HL-60 (cell line): ENCODE measurements at places on chromosomes 1 and 21.
A peak's percentile ranks its signal among the peaks of the same experiment; 100 is the strongest.

GRCh38 chr1:186175588-186175987 is 199.5 kb downstream of the TPR start:
- DNase-seq = no peak

GRCh38 chr1:153849487-153850185 is 73.1 kb downstream of the GATAD2B start:
- peak; percentile 51 for DNase-seq

DNA sequence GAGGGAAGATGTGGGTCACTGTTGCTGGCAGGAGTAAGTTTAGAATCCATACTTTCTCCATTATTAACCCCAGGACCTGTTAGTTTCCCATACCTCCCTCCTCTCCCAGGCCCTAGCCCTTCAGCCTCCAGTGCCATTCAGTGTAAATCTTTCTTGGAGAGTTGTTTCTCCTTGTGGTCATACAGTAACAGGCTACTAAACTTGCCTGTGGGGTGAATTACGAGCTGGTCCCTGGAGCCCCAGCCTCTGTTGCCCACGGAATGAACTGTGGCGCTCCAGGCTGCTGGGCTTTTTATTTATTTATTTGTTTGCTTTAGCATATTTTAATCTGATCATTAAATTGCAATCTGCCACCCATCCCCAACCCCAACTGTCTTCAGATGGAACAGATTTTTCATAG is 305.2 kb downstream of the PBX1 start:
- no peak for DNase-seq

DNA sequence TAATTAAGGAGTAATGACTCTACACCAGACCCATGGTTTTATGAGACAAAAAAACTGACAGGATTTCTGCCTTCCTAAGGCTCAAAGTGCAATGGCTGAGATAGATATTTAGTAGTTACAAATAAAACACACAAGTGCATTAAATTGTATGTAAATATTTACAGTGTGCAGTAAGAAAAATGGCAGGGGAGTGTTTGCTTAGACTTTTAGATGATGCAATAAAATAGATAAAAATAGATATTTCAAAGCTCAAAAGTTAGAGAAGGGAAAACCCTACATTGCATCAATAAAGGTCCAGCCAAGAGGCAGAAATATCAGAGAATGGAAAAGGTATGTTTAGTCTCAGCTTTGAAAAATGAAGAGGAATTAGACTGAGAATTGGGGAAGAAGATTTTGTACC is 226.3 kb upstream of the FGGY start:
- no peak for DNase-seq

GRCh38 chr1:155000411-155000725 is 2.2 kb upstream of the ZBTB7B start:
- DNase-seq = no peak

- DNase-seq = no peak
Observed at GRCh38 chr21:22223385-22223784, 1225.2 kb downstream of the NCAM2 start.

DNA sequence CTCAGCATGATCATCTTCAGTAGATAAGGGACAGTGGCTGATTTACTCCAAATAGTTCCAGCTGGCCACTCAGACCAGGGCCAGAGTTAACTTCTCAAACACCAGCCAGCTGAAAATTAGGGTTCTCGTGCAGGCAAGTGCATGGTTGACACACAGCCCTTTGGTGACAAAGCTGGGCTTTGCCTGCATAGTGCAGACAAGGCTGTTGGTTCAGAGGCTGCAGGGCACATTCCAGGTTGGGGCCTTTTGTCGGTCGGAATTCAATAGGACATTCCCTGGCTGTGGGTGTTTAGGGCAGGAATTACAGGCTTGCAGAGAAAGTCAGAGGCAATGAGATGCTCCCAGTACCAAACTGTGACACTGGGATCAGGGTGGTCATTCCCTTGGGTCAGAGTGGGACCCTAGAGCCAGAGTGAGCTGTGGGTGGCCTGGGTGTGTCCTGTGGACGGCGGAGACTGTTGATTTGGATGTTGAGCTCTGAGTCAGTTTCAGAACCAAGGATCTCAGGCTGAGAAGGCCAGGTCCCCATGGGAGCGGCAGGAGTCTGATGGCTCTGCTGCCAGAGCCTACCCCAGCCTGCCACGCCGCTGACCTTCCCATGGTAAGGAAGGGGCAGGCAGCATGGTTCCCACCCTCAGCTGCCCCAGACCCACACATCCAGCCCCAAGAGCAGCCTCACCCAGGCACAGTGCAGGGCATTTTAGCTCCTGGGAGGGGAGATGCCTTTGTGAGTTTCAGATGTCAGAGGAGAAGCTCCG is 56.2 kb downstream of the STUM start:
- DNase-seq = no peak

DNA sequence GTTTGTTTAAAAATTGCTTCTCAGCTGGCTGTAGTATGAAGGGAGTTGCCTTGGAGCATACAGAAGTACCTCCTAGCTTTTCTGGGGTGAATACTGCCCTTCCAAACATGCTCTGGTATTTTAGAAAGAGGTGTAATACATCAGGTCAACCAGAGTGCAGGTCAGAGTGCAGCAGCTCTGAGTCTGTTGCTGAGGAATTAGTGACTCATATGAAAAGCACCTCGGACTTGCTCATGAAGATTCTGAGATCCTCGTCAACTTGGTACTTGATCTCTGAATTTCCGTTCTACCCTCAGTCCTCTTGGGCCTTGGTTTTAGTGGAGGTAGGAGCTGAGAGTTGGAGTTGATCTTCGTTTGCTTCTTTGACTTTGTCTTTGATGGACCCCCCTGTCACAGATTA is 67.3 kb downstream of the NOS1AP start:
- no peak for DNase-seq

DNA sequence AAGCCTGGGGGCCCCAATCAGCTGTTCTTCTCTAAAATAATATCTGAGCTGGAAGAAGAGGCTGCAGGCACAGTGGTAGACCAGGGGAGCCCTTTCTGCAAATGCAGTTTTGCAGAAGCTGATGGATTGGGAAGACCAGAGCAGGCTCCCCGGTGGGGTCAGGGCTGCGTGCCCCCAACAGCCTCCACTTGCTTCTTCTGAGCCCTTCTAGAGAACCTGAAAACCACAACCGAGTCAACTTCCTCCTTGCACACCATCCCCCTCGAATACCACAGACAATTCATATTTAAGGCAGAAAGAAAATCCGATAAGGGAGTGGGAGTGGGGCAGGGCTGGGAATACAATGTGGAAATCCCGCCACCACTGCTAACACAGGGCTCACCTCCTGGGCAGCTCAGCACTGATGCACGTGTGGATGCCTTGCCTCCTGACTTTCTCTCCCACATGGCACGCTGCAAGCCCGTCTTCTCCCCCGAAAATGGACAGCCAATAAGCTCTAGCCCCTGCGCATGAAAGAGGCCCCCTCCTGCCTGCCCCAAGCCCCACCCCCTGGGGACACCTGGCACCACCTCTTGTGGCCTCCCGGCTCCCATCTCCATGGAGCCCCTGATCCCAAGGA is 25.4 kb upstream of the ALDH4A1 start:
- no peak for DNase-seq

GRCh38 chr21:42031241-42031640 is 21.1 kb upstream of the ZBTB21 start:
- no peak for DNase-seq

DNA sequence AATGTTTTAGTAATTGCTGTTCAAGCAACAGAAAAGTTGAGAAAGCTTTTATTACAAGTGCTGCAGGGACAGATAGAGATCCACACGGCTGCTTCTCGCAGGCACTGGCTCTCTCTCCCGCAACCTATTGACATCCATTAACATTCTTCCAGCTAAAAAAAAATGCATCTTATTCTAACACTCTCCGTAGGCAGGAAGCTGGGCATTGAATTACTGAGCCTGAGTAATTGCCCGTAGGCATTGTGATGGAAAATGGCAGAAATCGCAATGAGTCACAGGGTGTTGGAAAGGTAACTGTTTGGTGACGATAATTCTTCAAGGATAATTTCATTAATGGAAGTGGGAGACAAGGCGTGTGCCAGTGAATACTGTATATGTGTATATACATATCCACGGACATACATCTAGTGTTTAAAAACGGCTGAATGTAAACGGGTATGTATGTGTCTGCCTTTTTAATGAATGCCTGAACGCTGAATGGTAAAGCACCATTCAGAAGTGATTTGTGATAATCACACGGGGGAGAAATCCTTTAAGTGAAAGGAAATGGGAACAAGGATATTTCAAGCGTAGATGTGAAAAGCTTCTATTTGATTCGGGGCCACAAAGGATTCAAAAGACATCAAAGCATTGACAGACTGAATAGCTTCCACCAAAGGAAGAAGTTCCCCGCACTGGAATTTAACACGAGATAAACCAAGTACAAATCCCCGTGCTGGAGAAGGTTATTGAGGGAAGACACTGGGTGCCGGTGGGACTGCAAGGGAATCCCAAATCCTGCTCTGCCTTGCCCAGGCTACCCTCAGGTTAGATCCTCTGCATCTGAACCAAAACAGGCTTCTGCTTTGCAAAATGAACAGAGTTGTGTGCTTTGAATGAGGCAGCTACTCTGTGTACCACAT is 567.2 kb downstream of the NPHP4 start:
- no peak for DNase-seq

DNA sequence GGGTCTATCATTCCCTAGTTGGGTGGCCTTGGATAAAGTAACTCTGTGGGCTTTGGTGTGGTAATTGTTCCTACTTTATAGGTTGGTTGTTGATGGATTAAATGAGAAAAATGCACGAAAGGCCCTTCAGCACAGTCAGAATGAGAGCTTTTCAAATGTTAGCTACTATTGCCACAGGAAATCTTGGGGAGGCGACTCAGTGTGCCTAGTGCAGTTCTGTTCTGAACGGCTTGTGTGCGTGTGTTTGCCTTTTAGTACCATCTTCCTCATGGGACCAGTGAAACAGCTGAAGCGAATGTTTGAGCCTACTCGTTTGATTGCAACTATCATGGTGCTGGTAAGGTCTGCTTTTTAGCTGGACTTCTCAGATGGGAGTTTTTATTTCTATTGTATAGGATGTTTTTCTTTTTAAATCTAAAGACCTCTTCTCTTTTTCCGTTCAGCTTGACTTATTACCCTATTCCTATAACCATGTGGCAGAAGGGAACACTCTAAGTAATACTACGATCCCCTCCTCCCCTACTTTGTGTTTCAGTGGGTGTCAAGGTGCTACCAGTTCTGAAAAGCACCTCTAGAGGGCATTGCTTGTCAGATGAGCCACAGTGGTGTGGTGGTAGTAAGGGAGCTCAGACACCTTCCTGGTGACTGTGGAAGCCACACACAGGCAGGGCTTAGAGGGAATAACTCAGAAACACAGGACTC is 9.2 kb downstream of the SFT2D2 start:
- no peak for DNase-seq

GRCh38 chr1:6959491-6959890 is 174.2 kb downstream of the CAMTA1 start:
- DNase-seq = no peak

GRCh38 chr1:93317207-93317606 is 28.5 kb upstream of the DR1 start:
- peak; percentile 87 for DNase-seq

DNA sequence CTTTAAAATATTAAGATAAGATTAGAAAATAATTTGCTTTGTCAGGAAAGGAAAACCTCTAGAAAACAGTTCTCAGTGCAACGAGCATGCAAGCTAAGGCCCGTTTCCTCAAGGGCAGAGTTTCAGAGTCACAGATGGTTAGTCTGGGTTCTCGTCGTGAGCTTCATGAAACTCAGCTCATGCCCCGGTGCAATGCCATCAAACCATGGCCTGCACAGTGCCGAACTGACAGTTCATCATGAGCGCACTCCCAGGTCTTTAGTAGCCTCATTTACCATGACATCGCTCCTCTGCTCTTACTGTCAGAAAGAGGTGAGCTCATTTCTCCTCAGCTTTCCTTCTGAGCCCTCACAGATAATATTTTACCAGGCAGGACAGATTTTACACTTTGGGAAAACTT is 319.2 kb downstream of the NTNG1 start:
- no peak for DNase-seq

- DNase-seq = no peak
Observed at GRCh38 chr1:20259646-20260045, 31.0 kb upstream of the VWA5B1 start.

GRCh38 chr1:226128487-226129075 is 58.0 kb downstream of the ACBD3 start:
- DNase-seq = no peak

DNA sequence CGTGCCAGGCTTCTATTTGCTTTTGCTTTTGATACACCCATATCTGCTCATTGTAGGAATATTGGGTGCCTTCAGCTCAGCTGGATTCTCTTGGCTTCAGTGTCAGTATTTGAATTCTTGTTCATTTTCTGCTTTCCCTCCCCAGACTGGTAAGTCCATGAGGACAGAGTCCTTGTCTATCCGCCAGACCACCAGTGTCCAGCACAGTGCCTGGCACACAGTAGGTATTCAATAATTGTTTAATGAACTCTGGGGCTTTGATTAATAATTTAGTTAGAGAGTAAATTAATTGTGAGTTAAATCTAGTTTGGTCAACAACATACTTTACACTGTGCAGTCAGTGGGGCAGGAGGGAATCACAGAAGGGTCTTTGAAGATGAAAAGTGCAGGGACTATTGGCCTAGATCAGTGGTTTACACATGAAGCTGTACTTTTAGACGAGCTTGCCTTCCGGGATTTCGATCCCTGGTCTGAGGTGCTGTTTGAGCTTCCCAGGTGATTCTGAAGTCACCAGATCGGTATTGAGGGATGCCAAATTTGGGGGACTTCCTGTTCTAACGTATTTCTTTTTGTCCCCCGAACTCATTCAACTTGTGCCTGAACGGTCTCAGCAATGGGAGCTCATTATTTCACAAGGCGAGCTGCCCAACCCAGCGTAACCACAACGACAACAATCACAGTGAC is 119.1 kb upstream of the JUN start:
- DNase-seq = no peak

- no peak for DNase-seq
Observed at GRCh38 chr1:33234588-33234990, 21.7 kb upstream of the ZNF362 start.

DNA sequence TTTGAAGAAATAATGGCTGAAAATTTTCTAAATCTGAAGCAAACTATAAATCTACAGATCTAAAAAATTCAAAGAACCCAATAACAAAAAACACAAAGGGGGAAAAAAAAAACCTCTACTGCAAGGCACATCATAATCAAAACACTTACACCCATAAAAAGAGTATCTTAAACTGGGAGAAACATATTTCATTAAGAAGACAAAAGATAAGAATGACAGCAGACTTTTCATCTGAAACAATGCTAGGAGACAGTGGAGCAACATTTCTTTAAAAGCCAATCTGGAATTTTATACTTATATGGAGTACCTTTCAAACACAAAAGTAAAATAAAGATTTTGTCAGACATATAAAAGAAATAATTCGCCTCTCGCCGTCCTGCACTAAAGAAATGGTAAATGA is 49.1 kb downstream of the COP1 start:
- DNase-seq = no peak
